Central memory CD8-positive, alpha-beta T cell (primary cell): ENCODE measurements at places on chromosomes 5 and 9.

GRCh38 chr9:112925058-112925641 is 34.5 kb upstream of the SLC46A2 start:
- DNase-seq: no peak

DNA sequence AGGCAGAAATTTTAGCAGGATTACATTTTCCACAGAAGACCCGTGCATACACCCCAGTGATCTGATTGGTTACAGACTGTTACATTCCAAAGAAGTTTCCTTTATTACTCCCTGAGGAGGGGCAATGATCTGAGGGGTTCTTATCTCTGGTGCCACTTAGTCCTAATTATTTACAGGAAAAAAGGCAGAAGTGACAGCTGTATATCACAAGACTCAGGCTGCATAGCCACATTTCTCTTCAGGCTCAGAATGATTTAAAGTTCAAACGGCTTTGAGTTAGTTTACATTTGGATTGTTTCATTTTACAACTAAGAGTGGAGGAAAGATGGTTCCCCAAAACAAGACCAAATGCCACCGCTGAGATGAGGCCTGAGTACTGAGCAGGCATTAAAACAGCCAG is 17.3 kb downstream of the NAIF1 start:
- no peak for DNase-seq

- no peak for DNase-seq
These were observed 31.5 kb downstream of the SLC22A4 start for GRCh38 chr5:132325691-132326090.

DNA sequence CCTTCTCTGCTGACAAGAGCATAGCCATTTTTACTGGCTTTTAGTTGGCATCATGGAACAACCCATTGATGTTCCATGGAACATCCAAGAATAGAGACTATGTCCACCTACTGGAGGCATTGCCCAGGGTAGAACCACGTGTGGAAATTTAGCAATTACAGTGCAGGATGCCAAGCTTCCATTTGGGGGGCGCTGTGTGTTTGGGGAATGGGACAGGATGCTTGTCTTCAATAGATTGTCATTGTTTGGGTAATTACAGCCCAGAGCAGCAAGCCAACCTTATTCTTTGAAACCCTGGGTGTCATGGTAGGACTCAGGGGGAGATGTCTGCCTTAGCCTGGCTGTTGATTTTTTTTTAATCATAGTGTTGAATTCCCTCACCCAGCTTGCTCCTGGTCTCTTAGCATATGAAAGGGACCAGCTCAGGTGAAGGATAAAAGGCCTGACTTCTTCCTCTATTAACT is 171.1 kb downstream of the DOCK2 start:
- no peak for DNase-seq

- DNase-seq: no peak
These were observed 389.1 kb upstream of the KIF2A start for GRCh38 chr5:61916621-61917620.

GRCh38 chr5:172797771-172798191 is 26.8 kb upstream of the DUSP1 start:
- DNase-seq: no peak

DNA sequence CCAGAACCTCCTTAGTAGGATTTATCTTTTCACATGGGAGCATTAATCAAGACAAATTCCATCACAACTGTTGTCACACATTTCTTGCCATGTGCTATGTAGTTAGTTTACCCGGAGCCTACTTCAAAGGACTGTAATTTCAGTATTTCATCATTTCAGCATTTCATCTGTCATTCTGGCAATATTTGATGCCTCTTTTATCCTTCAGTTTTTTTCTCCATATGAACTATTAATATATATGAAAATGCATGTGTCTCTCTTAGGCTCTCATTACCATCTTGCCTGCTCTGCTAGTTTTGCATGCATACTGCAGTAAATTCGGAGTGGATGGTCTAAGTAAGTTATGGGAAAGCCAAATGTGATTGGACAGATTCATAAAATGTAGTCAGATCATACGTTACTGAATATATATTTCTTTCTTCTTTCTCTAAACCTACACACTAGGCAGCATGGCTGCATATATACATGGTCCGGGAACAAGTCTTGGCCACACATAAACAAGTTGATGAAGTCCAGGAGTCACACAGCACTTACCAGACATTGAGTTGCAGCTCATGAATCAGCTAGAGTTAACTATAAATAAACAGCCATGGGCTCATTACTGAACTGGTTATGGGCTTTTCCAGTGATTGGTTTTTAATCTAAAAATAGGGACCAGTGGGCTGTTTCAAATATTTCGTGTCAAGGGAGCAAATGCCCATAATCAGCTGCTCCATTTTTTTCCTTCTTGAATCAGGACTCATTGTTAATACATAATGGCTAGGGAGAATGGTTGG is 46.6 kb downstream of the SPATA31D1 start:
- DNase-seq: no peak

GRCh38 chr9:127058645-127059021 is 63.8 kb downstream of the ANGPTL2 start:
- DNase-seq: no peak

DNA sequence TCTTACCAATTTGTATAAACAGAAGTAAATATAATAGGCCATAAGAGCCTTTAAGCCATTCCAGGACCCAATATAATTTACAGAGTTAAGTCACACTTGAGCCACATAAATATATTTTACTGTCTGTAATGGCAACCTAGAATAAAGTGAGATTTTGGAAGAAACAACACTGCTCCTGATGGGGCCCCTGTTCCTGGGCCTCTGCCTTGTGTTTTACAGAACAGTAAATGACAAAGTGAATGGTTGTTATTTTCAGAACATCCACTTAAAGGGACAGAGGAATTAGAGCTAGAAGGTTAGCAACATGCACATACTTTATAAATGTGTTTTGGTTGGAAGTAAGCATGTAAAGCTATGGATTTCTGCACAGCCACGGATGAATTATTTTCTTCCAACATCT is 3.6 kb downstream of the PTGER4 start:
- no peak for DNase-seq

- no peak for DNase-seq
These were observed 33.3 kb downstream of the SH3PXD2B start for GRCh38 chr5:172421020-172421419.
